ENCODE measurements at places on chromosomes 16 and 17.

- DNase-seq: no peak
Observed at GRCh38 chr16:20624205-20624604, 48.0 kb upstream of the ACSM2B start.

DNA sequence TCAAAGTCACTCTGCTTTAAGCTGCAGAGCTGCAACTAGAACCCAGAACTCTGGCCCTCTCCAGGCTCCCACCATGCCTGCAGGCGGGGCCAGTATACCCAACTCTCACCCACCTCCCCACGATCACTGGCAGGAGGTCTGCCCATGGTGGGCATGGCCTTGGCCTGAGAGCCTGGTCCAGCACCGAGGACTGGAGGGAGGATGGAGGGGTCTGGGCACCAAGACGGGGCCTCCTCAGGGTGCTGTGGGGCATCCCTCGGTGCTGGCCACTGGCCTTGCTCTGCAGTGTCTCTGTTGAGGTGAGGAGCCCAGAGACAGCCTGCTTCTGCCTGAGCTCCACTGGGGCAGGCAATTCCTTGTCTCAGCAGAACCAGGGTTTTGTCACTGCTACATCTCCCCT, 1.5 kb upstream of the KRT16 start:
- DNase-seq: no peak

DNA sequence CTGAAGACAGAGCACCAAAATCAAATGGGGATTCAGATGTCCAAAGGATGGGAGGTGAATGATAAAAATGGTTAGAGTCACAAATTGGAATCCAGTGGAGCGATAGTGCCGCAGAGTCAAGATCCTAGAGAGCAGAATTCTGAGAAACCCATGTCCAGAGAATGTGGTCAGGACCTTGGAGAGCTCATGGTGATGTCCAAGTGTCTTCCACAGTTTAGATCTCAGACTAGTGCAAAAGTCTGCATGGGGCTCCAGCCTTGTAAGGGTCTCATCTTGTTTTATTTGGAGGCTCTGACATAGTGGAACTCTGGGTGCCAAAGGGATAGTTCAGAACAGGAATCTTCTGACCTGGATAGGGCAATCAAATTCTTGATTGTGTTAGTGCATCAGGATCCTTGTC, 245.9 kb upstream of the HSBP1 start:
- DNase-seq: no peak

DNA sequence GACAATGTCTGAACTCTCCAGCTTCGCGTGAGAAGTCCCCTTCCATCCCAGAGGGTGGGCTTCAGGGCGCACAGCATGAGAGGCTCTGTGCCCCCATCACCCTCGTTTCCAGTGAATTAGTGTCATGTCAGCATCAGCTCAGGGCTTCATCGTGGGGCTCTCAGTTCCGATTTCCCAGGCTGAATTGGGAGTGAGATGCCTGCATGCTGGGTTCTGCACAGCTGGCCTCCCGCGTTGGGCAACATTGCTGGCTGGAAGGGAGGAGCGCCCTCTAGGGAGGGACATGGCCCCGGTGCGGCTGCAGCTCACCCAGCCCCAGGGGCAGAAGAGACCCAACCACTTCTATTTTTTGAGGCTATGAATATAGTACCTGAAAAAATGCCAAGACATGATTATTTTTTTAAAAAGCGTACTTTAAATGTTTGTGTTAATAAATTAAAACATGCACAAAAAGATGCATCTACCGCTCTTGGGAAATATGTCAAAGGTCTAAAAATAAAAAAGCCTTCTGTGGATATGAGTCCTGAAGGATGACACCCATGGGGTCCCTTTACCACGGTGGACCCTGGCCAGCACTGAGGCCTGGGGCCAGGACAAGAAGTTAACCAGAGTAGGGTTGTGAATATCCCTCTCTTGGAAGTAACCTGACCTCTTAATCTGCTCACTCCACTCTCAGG, 10.5 kb upstream of the ITGAD start:
- DNase-seq: no peak
